ENCODE measurements at places on chromosomes 7 and 10.

DNA sequence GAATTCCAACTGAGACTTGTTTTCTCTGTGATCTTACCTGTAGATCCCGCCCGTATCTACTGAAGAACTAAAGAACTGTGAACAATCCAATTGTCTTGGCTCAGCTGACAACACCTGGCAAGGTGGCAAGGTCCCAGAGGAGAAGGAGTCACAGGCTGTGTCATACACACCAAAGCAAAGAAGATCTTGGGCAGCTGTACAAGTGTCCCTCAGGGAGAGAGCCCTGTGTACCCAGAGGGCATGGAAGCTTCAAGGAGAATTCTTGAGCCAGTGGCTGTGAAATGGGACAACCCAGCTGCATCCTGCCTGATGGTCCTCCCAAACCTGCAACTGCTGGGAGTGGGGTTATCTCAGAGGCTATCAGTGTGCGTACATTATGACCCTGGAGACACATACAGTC is 46.7 kb upstream of the TECTB start:
- DNase-seq: no peak

- no peak for DNase-seq
Measured at GRCh38 chr7:155457544-155458110, 302 bp upstream of the EN2 start.

- peak; percentile 46 for DNase-seq
Measured at GRCh38 chr7:140673063-140673773, 473 bp downstream of the ADCK2 start.

GRCh38 chr7:71584256-71584655 is 452.3 kb downstream of the GALNT17 start:
- no peak for DNase-seq

DNA sequence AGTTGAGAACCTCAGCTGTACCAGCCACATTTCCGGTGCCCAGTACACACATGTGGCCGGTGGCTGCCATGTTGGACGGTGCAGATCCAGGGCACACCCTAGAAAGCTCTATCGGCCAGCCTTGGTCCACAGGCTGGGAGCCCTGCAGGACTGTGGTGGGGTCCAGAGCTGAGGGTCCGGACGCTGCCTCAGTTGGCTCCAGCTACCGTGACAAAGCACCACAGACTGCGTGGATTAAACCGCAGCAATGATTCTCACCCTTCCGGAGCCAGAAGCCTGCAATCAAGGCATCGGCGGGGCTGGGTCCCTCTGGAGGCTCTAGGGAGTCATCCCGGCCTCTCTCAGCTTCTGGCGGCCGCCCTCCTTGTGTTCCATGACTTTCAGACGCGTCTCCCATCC is 50.1 kb downstream of the PDGFA start:
- no peak for DNase-seq

- no peak for DNase-seq
Measured at GRCh38 chr7:25029075-25029474, 49.1 kb upstream of the OSBPL3 start.

- DNase-seq: no peak
Measured at GRCh38 chr7:57769131-57769530, 319.2 kb downstream of the ZNF716 start.

- no peak for DNase-seq
Measured at GRCh38 chr10:68526634-68527307, 552 bp downstream of the SLC25A16 start.

DNA sequence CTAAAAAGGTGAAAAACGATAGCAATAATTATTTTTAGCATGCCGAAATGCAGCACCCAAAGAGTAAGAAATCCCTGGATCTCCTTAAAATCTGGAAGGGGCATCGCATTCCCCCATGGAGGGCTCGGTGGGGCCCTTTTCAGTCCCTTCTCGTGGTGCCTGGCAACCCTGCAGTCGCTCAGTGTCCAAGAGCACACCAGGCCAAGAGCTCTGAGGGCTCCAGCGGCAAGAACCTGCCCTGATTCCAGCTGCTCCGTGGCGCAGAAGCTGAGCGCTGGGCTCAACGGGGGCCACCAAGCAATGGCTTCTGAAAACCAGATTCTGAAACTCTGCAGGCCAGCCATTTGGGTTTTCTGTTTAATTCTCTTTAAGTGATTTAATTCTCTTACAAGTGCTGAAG is 131.2 kb downstream of the PRKAG2 start:
- DNase-seq: no peak

DNA sequence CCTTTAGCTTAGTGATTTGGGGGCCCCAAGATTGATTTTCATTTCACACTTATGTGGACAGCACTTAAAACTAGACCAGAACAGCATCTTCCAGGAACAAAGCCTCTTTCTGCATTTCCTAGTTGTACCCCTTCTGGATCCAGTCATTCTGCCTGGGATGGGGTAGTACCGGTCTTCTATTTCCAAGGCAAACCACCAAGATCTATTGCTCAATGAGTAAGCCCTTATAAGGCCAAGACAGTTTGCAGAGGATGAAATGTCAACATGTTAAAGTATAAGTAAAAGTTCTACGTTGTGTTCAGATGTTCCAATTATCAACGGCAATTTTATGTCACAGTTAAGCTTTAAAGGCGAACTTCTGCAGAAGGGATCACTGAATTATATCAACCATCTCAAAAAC is 106.9 kb upstream of the ZNF746 start:
- no peak for DNase-seq

- no peak for DNase-seq
Measured at GRCh38 chr10:122151121-122151694, 119.9 kb upstream of the BTBD16 start.

GRCh38 chr7:2071133-2071832 is 161.5 kb downstream of the MAD1L1 start:
- DNase-seq: no peak

DNA sequence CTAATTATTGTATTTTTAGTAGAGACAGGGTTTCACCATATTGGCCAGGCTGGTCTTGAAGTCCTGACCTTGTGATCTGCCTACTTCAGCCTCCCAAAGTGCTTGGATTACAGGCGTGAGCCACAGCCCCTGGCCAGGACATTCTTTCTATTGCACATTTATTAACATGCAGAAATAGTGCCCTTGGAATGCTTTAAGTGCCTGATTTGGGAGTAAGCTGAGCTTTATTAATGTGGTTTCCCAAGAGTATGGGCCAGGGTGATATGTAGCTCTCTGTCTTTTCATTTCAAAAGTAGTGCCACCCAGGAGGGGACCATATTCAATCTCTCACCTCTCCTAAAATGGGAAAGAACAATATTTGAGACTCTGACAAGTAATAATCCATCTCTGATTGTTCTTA is 970.7 kb downstream of the KCNMA1 start:
- DNase-seq: no peak

GRCh38 chr10:114166494-114166893 is 7.5 kb downstream of the CCDC186 start:
- no peak for DNase-seq

DNA sequence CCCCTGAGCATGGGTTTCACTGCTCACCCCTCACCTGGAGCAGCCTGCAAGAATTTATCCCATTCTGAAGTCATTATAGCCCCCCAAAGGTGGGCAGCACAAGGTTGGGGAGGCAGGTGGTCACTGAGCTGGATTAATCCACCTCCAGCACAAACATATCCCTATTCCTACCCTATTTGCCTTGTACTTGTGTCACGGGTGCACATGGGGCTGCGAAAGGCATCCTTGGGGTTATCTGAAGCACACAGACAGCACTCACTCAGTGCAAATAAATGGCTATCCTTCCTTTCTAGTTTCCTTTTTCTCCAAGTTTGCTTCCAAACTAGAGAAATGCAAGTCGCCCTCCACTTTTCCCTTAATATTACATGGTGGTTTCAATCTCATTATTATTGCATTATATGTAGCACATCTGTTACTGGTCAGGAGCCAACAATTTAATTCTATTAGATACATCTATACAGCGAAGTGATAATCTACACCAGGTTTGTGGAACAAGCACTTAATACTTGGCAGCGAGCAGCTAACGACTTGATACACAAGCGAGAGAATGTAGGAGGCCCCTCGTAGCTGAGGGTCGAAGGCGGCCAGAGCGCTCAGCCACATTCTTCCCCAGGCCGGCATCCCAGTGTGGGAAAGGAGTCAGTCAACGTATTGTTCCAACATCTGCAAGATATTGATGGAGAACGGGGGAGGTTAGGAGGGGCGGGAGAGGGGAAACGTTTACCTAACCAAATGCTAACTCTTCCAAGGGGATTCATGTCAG is 121.3 kb upstream of the HABP2 start:
- no peak for DNase-seq

DNA sequence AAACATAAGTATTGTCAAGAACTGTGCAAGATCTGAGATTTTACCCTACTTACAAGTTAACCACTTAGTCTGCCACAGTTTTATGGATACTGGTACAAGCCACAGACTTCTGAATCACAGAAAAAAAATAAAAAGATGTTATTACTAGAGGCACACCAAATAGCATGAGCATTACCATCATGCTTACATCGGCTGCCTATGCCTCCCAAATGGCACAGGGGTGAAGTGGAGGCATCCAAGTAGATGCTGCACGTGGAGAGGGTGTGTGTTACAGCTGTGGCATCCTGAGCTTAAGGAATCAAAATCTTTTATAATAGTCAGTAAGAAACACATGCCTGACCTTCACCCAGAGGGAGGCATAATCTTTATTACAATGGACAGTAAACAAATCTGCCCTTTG is 207.8 kb downstream of the TFEC start:
- DNase-seq: no peak

- DNase-seq: no peak
Measured at GRCh38 chr10:76866841-76867586, 770.6 kb downstream of the KCNMA1 start.

GRCh38 chr10:47243791-47244190 is 56.2 kb upstream of the GDF10 start:
- DNase-seq: no peak

DNA sequence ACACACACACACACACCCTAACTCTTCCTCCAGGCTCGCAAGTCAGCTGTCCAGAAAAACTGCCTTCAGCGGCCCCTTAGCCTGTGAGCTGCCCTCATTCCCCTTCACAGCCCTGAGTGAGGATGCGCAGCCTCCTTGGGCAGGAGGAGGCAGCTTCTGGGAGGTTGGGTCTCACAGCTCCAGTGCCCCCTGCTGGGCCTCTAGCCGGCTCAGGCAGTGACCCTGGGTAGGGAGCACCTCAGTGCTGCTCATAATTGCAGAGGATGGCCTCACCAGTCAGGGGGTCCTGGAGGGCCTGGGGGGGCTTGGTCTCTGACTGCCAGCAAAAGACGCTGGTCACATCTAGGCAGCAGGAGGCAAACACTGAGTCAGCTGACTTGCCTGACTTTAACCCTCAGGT is 43.7 kb downstream of the ZNF273 start:
- no peak for DNase-seq

DNA sequence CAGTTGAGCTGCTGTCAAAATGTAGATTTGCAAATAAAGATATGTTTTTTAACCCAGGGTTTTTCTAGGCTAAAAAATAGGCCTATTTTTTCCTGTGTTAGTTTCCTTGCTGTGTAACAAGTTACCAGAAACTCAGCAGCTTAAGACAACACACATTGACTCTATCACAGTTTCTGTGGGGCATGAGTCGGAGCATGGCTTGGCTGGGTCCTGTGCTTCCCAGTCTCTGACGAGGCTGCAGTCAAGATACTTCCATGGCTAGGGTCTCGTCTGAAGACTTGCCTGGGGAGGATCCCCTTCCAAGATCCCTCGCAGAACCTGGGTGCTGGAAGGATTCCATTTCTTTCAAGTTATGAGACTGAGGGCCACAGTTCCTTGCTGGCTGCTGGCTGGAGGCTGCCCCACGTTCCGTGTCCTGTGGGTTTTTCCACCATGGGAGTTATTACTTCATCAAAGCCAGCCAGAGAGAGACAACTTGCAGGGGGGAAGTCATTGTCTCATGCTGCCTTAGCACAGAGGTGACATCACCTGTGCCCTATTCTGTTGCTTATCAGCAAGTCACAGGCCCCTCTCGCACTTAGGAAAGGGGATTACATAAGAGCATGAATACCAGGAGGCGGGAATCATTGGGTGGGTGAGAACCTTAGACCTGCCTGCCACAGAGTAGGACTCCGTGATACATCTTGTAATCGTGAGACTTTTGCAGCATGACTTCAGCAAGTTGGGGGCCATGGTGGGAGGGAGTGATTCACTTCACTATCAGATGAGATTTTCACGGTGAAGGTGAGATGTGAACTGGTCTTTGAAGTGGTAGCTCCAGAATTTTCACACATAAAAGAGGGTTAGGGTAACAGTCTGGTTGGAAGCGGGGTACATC is 77.9 kb downstream of the CCNY start:
- no peak for DNase-seq

GRCh38 chr10:127024685-127025435 is 119.6 kb downstream of the DOCK1 start:
- DNase-seq: no peak

GRCh38 chr7:7911369-7912123 is 57.0 kb upstream of the GLCCI1 start:
- DNase-seq: no peak

- no peak for DNase-seq
Measured at GRCh38 chr10:4453276-4453675, 372.7 kb upstream of the AKR1E2 start.

DNA sequence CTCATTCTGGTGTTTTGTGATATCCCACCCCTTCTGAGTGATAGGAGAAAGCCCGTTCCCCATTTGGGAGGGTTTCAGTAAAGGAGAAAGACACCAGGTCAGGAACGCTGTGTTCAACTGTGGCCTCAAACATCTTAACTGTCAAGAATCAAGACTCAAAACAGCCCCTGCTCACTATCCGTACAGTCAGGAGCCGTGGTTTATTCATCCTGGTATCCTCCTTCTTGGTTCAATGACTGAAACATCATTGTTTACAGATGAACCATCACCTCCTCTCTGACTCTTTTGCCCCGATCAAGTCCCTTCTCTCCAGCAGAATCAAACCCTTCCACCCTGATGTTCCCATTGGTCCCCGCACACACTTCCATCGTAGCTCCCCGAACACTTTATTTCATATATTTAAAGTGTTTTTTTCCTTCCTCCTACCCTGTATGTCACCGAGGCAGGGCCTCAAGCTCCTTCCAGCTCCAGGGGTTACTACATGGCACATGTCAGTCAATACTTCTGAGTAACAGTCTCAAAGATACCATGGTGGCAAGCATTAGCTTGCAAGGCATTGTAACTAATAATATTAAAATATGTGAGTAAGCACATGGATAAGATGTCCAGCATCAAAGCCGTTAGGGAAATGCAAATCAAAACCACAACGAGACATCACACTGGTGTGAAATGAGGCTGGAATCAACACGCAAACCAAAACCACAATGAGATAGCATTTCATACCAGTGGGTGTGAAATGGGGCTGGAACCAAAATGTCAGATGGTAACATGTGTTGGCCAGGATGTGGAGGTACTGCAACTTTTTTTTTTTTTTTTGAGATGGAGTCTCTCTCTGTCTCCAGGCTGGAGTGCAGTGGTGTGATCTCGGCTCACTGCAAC is 124.7 kb upstream of the C1QL3 start:
- no peak for DNase-seq

- no peak for DNase-seq
Measured at GRCh38 chr7:33421429-33421828, 292.1 kb downstream of the BBS9 start.

DNA sequence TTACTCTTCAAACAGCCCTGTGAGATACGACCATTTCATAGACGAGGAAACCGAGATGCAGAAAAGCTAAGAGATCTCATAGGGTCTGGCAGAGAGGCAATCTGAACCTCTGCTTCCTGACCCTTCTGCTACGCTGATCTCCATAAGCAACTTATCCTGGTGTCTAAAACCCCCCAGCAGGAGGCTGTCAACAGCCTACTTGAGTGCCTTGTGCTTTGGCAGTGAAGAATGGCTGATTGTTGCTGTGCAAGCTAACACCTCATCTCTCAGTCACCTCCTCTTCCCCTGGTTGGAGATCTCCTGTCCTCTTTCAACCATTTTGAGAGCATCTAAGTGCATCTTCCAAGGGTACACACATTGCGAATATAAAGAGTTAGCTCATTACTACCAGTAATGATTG is 86.2 kb downstream of the AOAH start:
- DNase-seq: no peak
